ENCODE measurements at places on chromosomes 1 and 21.

GRCh38 chr1:235527196-235527814 lies 23.1 kb upstream of the B3GALNT2 start:
- no peak for DNase-seq

GRCh38 chr1:25746299-25747045 lies 53.5 kb upstream of the SELENON start:
- no peak for DNase-seq

DNA sequence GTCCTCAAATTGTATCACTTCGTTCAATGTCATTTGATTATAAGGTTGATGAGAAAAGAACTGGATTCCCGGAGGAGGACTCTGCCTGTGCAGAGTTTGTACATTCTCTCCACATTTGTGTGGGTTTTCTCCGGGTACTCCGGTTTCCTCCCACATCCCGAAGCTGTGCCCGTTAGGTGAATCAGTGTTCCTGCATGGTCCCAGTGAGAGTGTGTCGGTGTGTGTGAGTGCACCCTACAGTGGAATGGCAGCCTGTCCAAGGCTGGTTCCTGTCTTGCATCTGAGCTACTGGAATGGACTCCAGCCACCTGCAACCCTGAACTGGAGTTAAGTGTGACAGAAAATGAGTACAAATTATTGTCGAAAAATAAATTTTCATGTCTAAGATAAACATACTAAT lies 92.2 kb upstream of the KCTD3 start:
- DNase-seq, result no peak

- DNase-seq, result no peak
Measured at GRCh38 chr1:175649416-175649815, 94.0 kb downstream of the TNR start.

GRCh38 chr1:184588701-184589100 lies 166.0 kb downstream of the EDEM3 start:
- DNase-seq, result no peak

- no peak for DNase-seq
Measured at GRCh38 chr1:69569576-69570328, 2.0 kb downstream of the LRRC7 start.

- no peak for DNase-seq
Measured at GRCh38 chr1:114107474-114108435, 45.9 kb downstream of the SYT6 start.

DNA sequence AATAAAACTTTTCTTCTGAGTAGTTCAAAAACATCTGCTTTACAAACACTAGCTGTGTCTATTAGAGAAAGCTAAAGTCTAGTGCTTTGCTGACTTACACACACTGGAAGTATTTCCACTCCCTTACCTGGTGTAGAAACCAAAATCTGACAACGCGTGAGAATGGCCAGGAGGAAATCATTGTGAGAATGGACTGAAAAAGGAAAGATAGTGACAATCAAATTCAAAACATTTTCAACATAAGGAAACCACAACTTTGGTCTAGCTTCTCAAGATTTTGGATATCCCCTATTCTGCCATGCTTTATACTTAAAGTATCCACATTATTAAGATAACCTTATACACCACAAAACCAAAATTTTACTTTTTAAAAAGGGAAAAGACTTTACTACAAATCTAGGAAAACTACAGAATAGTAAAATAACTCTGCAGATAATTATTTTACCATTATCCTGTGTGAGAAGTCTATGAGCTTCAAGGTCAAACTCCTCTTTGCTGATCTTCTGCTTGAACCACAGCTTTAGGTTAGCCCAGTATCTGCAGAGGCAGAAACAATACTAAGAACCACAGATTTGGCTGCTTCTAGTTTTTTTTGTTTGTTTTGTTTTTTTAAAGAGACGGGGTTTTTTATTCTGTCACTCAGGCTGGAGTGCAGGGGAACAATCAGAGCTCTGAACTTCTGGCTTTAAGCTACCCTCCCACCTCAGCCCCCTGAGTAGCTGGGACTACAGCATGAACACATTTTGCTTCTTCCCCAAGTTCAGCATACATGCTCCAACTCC lies 6.6 kb downstream of the TADA1 start:
- no peak for DNase-seq

- DNase-seq, result no peak
Measured at GRCh38 chr1:230544758-230545157, 97.5 kb upstream of the COG2 start.

GRCh38 chr1:5858844-5859407 lies 133.3 kb downstream of the NPHP4 start:
- DNase-seq, result no peak

- DNase-seq, result no peak
Measured at GRCh38 chr1:161019751-161020495, 1.0 kb downstream of the F11R start.

DNA sequence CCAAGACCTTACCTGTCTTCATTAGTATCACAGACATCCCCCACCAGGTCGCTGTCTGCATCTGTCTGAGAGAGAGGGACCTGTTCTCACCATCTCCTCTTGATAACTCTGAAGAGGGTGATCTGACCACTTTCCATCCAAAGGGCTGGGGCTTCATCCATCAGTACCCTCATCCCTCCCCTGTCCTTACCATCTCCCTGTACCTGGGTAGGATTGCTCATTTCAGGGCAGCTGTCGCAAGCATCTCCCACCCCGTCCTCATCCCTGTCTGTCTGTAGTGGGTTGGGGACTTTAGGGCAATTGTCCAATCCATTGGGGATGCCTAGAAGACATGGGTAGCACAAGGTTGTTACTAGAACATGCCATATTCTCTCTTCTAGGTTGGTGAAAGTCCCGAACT lies 7.9 kb downstream of the THBS3 start:
- DNase-seq, result no peak

GRCh38 chr1:90357995-90358394 lies 359.1 kb downstream of the BARHL2 start:
- DNase-seq, result no peak

DNA sequence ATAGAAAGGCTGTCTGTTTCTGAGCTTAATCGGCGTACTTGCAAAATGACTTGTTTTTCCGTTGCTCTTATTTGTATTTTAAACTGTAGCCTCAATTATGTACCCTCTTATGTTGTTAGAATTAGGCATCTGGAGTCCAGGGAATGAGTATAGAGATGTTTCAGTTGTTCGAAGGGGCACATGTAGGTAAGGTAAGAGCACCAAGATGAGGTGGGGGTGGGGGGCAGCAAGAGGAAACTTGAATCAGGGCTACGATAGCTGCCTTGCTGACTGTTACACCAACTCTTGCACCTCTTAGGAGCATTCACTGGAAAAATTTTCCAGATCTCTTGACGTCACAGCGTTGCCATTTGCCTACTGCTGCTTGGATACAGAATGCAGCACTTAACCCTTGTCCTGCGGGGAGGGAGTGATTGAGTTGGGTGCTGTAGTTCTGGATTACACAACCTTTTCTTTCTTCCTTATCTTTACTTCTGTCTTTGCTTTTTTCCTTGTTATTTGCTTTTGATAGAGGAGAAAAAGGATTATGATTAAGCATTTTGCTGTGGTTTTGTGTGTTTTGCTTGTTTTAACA lies 3.2 kb downstream of the ATP1B1 start:
- peak; percentile 53 for DNase-seq

GRCh38 chr1:27607239-27607804 lies 3.4 kb upstream of the AHDC1 start:
- DNase-seq, result no peak

GRCh38 chr1:183142171-183142570 lies 43.9 kb upstream of the LAMC2 start:
- no peak for DNase-seq

- no peak for DNase-seq
Measured at GRCh38 chr1:83702356-83702755, 296.6 kb downstream of the TTLL7 start.

DNA sequence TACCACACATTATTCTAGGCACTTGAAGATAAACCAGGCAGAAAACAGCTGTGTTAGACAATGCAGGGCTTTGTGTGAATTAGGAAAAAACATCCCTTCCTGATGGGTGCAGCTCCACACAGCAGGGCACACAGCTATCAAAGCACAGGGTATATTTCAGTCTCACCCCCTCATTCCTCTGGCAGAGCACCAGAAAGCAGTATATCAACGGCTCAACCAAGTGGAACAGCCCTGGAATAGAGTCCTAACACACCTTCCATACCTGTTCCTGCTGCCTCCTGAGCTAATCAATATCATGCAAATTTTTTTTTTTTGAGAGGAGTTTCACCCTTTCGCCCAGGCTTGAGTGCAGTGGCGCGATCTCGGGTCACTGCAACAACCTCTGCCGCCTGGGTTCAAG lies 32.1 kb downstream of the LYST start:
- no peak for DNase-seq

DNA sequence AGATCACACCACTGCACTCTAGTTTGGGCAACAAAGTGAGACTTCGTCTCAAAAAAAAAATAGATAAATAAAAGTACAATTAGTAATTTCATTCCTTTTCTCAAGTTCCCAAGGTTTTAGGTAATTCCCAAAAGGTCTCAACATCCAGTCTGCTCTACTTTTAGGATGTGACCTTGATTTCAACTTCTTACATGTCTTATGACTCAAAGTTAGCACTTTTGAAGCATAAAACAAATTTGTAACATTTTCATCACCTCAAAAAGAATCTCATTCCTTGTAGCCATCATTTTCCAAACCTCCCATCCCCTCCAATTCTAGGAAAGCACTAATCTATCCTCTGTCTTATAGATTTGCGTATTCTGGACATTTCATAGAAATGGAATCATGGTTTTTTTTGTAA lies 32.2 kb downstream of the SNX27 start:
- no peak for DNase-seq

- no peak for DNase-seq
Measured at GRCh38 chr1:50610563-50610962, 187.3 kb upstream of the DMRTA2 start.

DNA sequence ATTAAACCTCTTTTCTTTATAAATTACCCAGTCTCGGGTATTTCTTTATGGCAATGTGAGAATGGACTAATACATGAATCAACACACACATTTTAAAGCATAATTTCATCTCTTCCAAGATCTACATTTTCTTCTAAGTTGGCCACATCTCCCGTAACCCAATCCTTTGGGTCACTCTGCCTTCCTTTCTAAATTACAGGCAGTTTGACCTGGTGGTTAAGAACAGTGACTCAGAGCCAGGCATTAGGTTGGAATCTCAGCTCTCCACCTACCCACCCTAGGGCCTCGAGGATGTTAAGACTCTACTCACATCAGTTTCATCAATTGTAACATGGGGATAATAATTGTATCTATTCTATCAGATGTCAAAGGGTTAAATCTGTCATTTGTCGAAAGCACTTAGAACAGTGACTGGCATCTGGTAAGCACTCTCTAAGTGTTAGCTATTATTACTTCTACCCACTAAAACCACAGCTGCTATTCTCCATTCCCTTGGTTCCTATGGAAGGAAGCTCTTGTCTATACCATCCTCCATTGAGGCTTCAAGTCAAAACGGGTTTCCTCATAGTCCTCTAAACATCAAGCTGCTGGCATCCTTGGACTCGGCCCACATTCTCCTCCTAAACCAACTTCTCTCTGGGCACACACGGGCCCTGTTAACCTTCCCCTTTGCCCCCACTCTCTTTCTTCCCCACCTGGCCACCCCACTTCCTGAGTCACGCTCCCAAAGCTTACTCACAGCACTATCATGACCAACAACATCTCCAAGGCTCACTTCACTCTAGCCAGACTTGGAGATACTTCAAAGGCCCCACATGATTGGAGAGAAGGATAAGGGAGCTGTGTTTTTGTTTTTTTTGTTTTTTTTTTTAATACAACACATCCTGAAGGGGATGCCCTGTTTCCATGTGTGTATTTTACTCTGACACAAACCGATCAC lies 116.9 kb downstream of the TGFBR3 start:
- DNase-seq, result no peak

GRCh38 chr1:62448221-62448933 lies 11.5 kb downstream of the USP1 start:
- DNase-seq, result no peak

DNA sequence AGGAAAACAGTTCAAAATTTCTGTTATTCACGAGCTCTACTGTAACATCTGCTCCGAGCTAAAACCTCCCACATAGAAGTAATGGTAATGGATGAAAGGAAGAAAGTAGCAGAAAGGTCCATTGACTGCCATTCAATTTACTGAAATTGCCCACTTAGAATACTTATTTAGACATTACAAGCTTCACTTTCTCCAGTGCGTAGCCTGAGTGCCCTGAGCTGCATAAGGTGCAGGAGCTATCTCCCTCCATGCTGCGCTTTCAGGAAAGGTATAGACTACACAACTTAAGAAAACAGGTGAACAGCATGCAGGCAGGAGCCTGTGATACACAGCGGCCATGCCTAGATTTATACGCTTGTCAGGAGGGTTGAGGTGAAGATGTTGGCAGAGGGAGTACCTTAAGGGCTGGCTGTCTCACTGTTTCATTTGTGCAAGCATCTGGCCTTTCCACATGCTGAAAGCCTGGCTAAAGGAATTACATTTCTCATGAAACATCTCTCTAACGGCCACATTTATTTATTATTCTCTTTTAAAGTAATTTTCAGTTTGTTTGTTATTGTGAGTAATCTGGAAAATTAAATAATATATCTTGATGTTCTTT lies 74.7 kb downstream of the RGS18 start:
- no peak for DNase-seq

Data from urothelium cell line (cell line).